ENCODE measurements at places on chromosomes 4 and X. TPM values are rescaled to one million over a fixed set of nuclear protein-coding genes. Genes with fewer than 3 reads are reported as not detected.

- no peak for DNase-seq
Observed at GRCh38 chr4:126241634-126242033, 926.9 kb downstream of the FAT4 start.

- no peak for DNase-seq
Observed at GRCh38 chr4:83890231-83890630, 354.3 kb downstream of the GPAT3 start.

DMD gene
- 13.3 TPM for total RNA-seq

DNA sequence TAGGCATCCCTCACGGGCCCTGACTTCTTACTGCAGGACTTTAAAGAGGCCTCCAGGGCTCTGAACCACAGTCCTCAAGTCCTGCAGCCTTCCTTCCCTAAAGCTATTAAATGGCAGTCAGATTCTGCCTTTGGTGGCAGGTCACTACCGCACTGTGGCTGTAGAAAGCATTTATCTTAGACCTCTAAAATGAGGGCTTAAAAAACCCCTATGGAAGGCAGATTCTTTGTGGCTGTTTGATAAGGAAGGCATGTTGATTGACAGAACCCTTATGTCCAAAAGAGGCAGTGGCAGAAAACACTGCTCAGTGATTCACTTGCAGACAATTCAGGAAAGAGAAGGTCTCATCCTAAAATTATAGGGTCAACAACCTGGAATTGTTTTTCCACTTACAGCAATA is 79.2 kb downstream of the FBXL5 start:
- no peak for DNase-seq

- DNase-seq = peak; percentile 52
Observed at GRCh38 chrX:15143050-15143824, 126.6 kb downstream of the ASB9 start.

- DNase-seq = peak; percentile 7
Observed at GRCh38 chr4:84218031-84218430, 281.1 kb downstream of the NKX6-1 start.

DNA sequence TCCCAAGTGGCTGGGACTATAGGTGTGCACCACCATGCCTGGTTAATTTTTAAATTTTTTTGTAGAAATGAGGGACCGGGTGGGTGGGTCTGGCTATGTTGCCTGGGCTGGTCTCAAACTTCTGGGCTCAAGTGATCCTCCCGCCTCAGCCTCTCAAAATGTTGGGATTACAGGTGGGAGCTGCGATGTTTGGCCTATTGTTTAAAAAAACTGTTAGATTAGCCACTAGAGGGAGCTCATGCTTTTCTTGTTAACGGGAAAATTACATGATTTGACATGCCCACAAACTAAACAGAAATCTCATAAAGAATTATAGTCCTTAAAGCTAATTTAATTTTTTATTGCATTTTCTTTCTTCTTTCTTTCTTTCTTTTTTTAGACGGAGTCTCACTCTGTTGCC is 5.0 kb upstream of the SDAD1 start:
- peak; percentile 44 for DNase-seq

GRCh38 chr4:21226637-21227538 is 526.6 kb downstream of the PACRGL start:
- no peak for DNase-seq

- DNase-seq = no peak
Observed at GRCh38 chrX:3442691-3443090, 96.2 kb upstream of the MXRA5 start.

GRCh38 chrX:134641346-134641745 is 16.9 kb downstream of the PLAC1 start:
- no peak for DNase-seq

GRCh38 chrX:66142351-66142750 is 21.7 kb upstream of the HEPH start:
- no peak for DNase-seq

- DNase-seq = no peak
Observed at GRCh38 chr4:78031417-78031950, 25.6 kb upstream of the FRAS1 start.

DNA sequence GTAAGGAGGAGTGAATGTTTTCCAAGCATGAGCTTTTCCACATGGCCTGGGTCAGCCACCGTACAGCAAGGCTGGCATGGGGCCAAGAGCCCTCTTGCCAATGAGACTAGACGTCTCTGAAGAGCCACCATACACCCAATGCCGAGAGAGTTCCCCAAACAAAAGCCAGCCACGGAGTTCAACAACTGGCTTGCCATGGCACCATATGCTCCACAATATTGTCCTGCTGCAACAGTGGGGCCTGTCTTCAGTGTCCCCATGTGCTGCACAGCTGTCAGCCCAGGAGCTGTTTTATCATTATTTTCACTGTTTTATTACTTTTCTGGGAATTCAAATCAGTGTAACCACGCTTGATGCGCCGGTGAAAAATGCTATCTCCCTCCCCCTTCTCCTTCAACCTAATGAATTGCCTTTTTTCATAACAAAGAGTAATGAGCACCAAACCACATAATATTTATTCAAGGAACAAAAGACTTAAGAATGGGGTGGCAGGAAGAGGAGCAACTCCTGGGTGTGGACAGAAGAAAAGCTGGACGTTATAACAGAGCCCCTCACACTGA is 18.4 kb downstream of the MAML3 start:
- DNase-seq = peak; percentile 35

MAGEE1 gene
- total RNA-seq = 1.5 TPM

DNA sequence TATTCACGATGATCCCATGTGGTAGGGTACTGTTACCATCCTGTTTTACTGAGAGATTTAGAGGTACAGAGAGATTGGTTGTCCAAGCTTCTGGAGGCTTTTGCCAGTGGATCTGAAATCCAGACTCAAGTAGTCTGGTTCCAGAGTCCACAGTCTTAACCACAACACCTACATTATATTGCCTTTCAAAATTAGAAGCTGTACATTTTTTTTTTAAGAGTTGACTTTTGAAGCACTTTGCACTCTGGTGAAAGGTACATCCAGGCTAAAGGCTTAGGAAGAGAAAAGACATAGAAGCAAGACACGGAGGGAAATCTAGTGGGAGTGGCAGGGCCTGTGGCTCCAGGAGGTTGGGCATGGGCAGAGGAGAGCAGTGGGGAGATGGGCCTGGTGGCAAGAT is 122.1 kb downstream of the AFF1 start:
- no peak for DNase-seq

XPNPEP2 gene
- not detected for total RNA-seq

DNA sequence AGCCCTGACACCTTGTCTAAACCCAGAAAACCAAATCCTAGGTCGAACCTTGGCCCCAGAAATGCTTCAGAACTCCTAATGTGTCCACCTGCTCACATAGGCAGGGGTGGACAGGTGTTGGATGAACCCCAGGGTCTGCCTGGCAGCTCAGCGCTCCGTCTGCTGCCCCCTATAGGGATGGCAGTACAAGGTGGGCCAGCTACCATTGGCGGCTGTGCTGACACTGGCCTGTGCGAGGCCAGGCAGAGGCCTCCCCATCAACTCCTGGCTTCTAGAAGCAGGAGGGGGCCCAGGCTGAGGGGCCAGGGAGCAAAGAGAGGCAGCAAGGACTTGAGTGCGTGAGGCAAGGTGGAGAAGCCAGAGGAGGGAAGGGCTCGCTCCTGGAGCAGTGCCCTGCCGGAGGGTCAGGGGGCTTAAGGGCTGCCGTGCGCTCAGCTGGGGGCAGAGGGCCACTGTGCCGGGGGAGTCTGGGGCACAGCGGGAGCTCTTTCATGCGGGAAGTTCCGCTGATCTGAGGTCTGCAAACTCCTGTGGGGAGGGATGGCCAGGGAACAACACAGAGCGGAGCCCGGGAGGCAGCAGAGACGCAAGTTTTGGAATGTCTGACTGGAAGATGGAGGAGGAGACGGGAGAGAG is 20.6 kb downstream of the CCNQ start:
- DNase-seq = no peak

DDX53 gene
- not detected for total RNA-seq

GRCh38 chr4:86927843-86928395 is 6.9 kb upstream of the AFF1 start:
- DNase-seq = peak; percentile 73

SPANXA1 gene
- not detected for total RNA-seq

DNA sequence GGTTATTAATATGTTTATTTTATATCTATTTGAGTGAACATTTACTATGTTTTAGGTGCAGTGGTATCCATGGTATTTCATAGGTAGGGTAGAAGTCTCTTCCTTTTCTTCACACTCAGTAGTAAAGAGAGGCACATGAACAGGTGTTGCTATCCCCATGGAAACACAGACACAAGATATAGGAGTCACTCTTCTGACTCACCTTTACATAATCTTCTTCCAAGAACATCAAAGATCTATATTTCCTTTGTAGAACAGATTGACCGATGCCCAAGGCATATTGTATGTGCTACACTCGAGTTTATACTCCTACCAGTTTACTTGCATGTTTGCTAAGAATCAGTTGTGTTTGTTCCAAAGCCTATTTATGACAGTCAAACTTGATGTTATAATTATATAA is 1997.4 kb downstream of the C4orf33 start:
- DNase-seq = no peak

- no peak for DNase-seq
Observed at GRCh38 chr4:7344636-7345155, 90.0 kb downstream of the PSAPL1 start.

DNA sequence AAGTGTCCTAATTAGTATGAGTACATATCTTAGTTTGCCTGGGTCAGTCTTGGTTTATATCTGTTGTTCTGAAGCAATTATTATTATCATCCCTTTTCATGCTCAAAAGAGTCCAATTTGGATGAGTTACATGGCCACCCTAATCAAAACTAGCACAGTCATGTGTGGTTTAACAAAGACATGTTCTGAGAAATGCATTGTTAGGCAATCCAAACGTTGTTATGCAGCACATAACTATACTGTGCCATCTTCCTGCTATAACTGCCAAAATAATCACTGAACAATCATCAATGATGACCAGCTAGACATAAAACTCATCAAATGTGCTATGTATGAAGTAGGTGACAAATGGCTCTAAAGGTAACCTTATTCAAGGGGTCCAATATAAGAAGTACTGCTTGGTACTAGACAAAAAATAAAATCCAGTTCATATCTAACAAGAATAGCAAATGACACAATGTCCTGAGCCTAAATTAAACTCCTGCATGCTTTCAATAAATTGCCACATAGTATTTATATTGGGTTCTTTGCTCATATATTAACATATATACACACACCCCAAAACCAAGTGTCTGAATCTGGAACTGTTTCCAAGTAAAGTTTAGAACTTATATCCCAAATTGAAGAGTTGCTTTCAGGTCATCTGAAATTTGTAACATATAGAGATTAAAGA is 41.9 kb downstream of the CNOT6L start:
- DNase-seq = peak; percentile 14

DNA sequence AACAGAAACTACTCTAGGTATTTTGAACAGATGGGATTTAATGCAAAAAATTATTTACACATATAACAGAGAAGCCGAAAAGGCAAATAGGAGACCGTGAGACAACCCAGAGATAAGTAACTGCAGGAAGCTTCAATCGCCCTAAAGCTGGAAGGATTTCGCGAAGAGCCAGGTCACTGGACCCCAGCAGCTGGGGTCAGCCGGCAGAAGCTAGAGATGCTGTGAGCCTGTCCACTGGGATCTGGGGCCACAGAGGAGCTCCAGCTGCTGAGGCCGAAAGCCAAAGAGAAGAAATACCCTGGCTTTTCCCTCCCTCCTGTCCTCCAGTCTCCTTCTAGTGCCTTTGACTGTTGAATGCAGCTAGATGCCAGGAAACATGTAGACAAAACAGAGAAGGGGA is 192.8 kb upstream of the BCOR start:
- no peak for DNase-seq
